ENCODE measurements at places on chromosomes 4 and X. TPM values are rescaled to one million over a fixed set of nuclear protein-coding genes. Genes with fewer than 3 reads are reported as not detected.
A peak's percentile ranks its signal among the peaks of the same experiment; 100 is the strongest.

DNA sequence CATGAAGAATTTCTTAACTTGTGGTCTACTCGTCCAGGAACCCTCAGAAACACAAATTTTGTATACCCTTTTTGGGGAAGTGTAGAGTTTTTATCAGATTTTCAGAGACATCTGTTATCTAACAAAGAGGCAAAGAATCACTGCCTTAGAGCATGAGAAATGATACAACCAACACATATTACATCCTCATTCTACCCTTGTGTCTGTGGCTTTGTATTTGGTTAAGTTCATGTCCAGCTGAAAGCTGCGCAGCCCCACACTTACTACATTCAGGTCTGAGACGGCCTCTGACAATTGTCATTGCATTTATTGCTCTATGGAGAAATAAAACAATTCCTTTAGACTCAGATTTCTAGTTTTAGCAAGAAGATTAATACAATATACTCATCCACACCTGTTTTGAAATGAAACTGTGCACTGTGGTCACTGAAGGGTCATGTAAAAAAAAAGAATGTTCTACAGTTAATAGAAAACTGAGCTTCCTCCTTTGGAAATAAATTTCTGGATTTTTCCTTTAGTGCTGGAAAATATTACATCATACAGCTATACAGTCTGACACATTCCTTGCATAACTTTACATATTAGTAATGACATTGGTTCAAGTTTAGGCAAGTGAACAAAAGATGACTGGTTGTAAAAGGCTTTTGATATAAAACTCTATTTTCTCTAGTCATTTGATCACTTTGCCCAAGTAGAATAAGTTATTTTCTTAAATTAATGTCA, 39.8 kb downstream of the GLRB start:
- no peak for DNase-seq
- H3K4me1 ChIP-seq: no peaks in the 10 kb centered on the region
- H3K4me3 ChIP-seq: no peak overlapping the region

DNA sequence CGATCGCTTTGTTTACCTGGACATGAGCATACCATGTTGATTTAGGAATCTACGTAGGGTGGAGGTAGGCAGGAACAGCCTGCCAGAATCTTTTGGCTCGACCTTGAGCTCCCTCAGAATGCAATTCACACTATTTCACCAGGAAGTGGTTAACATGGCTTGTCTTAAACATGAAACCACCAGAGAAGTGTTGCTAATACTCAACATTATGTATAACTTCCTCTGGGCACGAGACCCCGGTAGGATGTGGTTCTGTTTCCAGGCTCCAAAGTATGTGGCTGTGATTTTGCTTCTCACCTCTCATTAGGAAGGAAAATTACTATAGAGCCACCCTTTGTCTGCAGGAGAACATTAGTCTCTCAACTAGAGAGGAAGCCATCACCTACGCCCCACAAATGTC, 59.0 kb upstream of the VCX3B start:
- H3K27ac ChIP-seq: no peak overlapping the region
- no peaks in the 10 kb centered on the region for H3K4me1 ChIP-seq
- no peak overlapping the region for H3K4me3 ChIP-seq
- DNase-seq: no peak
- no peaks in the 10 kb centered on the region for H3K27me3 ChIP-seq
- H3K36me3 ChIP-seq: no peaks in the 10 kb centered on the region

DNA sequence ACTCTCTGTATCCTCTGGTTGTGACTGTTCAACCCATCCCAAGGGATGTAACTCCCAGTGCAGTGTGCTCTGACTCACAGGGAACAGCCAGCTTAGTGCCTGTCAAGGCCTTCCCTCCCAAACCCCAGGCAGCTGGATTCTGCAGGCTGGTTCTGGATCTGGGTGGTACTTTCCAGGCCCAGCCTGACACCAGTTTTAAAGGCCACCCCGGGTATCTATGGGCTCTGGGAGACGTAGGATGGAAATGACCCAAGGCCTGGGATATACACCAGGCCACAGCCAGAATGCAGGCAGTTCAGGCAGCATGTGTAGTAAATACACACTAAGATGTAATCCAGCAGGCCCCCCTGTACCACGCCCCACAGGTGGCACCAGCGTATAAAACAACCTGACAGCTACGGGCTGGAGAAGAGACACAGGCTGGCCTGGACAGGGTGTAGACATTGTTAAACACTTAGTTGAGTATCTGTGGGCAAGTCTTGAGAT, 64.2 kb downstream of the SPINK2 start:
- no peaks in the 10 kb centered on the region for H3K27me3 ChIP-seq
- no peak for DNase-seq

GRCh38 chr4:68734095-68734494, 63.6 kb upstream of the UGT2B15 start:
- H3K4me1 ChIP-seq: no peaks in the 10 kb centered on the region
- H3K27me3 ChIP-seq: no peaks in the 10 kb centered on the region
- no peaks in the 10 kb centered on the region for H3K36me3 ChIP-seq
- no peak overlapping the region for H3K27ac ChIP-seq
- no peak overlapping the region for H3K4me3 ChIP-seq

DNA sequence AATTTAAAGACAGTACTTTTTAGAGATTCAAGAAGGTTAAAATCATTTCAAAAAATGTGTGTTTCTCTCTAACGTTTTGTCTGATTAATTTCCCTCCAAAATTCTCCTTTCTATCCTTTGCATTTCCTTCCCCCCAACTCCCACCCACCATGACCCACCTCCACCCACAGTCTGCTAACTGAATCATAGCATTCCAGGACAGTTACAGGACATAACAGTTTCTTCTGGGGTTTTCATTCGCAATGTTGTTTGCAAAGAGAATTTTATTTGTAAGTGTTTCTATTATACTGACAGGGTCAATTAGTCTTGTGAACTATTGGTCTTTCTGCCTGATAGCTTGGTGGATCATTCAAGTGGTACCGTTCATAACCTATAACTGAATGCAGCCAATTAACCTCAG, 53.7 kb downstream of the ANAPC10 start:
- H3K27me3 ChIP-seq: no peaks in the 10 kb centered on the region
- H3K4me3 ChIP-seq: no peak overlapping the region
- no peak for DNase-seq
- H3K36me3 ChIP-seq: no peaks in the 10 kb centered on the region
- H3K4me1 ChIP-seq: no peaks in the 10 kb centered on the region

GRCh38 chr4:168694667-168695066, 197.8 kb downstream of the PALLD start:
- H3K4me1 ChIP-seq: no peaks in the 10 kb centered on the region
- no peaks in the 10 kb centered on the region for H3K27me3 ChIP-seq
- no peak overlapping the region for H3K27ac ChIP-seq
- no peaks in the 10 kb centered on the region for H3K36me3 ChIP-seq
- no peak for DNase-seq

- H3K27ac ChIP-seq: no peak overlapping the region
- no peaks in the 10 kb centered on the region for H3K27me3 ChIP-seq
- no peak for DNase-seq
These were observed 20.5 kb upstream of the CBR4 start for GRCh38 chr4:169030562-169030982.

- no peak overlapping the region for H3K27ac ChIP-seq
- no peak for DNase-seq
- no peaks in the 10 kb centered on the region for H3K27me3 ChIP-seq
- no peaks in the 10 kb centered on the region for H3K4me1 ChIP-seq
- no peaks in the 10 kb centered on the region for H3K36me3 ChIP-seq
These were observed 39.3 kb downstream of the ELF2 start for GRCh38 chr4:139137763-139138162.

GRCh38 chrX:55697381-55697780, 20.2 kb upstream of the RRAGB start:
- no peak for DNase-seq
- H3K27ac ChIP-seq: no peak overlapping the region
- H3K36me3 ChIP-seq: no peaks in the 10 kb centered on the region
- H3K4me3 ChIP-seq: no peak overlapping the region
- no peaks in the 10 kb centered on the region for H3K27me3 ChIP-seq
- H3K4me1 ChIP-seq: peaks cover 30% of the 10 kb centered on the region

DNA sequence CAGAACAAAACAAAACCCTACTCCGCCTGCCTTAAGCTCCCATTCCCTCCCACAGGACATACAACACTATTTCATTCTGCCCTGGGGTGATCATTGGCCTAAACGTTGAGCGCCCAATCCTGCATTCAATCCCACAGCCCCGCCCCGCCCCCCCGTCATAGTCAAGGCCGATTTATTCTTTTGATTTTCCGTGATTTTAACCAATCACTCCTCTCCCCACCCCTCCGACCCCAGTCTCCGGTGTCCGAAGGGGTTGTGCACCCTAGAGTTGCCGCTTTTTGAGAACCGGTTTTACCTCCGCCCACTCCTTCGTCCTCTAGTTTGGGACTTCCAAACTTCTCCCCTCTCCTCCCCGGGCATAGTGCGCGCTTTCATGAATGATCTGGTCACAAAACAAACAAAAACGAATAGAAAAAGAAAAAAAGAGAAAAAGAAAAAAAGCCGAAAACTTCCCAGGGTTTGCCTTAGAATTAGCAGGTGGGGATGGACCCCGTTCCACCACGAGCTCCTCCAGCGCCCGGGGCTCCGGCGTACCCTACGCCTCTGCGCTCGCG, 446 bp upstream of the UBE2A start:
- H3K36me3 ChIP-seq: no peaks in the 10 kb centered on the region
- no peaks in the 10 kb centered on the region for H3K4me1 ChIP-seq
- peak overlapping the region; percentile 88 for H3K27ac ChIP-seq
- no peak for DNase-seq
- peak overlapping the region; percentile 72 for H3K4me3 ChIP-seq

- no peaks in the 10 kb centered on the region for H3K36me3 ChIP-seq
- H3K4me1 ChIP-seq: no peaks in the 10 kb centered on the region
- DNase-seq: no peak
- H3K27ac ChIP-seq: no peak overlapping the region
These were observed 150.1 kb downstream of the PJA1 start for GRCh38 chrX:69015156-69015555.

DNA sequence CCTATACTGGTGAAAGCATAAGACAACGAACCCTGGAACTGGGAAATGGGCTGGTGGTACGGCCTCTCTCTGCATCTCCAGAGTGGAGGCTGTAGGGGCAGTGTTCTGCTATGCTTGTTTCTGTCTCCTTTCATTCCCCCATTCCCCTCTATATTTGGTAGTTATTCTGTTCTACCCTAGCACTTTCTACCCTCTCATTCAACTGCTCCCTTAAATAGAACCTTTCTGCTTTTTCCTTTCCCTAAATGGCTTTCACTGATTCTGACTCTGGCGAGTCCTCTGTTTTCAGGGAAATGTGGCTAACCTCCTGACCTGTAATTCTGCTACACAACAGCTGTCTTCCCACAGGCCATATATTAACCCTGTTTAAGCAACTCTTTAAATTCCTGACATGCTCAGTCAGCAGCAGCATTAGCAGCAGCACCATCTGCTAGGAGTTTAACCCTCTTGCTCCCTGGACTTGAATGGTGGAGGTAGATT, 94.2 kb downstream of the CXCL13 start:
- no peaks in the 10 kb centered on the region for H3K4me1 ChIP-seq
- H3K27ac ChIP-seq: no peak overlapping the region
- no peak overlapping the region for H3K4me3 ChIP-seq
- H3K36me3 ChIP-seq: no peaks in the 10 kb centered on the region
- no peaks in the 10 kb centered on the region for H3K27me3 ChIP-seq
- no peak for DNase-seq

DNA sequence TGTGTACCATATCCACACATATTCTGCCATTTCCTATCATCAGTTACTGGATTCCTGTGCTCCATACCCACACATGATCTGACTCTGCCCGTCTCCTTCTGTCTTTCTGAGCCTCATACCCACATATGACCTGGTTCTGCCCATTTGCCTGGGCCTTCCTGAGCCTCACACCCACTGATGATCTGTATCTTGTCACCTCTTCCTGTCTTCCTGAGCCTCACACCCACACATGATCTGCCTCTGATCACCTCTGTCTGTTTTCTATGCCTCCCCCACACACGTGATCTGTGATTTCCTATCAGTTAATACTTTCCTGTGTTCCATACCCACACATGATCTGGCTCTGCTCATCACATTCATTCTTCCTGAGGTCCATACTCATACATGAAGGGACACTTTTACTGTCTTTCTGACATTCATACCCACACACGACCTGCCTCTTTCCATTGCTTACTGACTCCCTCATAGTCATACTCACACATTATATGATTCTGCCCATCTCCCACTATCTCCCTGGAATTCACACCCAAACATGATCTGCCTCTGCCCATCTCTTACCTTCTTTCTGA, 32.5 kb downstream of the SCML1 start:
- no peak overlapping the region for H3K27ac ChIP-seq
- H3K27me3 ChIP-seq: no peaks in the 10 kb centered on the region
- H3K4me1 ChIP-seq: no peaks in the 10 kb centered on the region
- H3K36me3 ChIP-seq: no peaks in the 10 kb centered on the region

- H3K4me1 ChIP-seq: no peaks in the 10 kb centered on the region
- DNase-seq: no peak
- no peaks in the 10 kb centered on the region for H3K27me3 ChIP-seq
- no peak within 1 kb of the TSS for H3K27ac ChIP-seq
- H3K4me3 ChIP-seq: no peak within 1 kb of the TSS
These were observed at the start of gene NRK for GRCh38 chrX:105822138-105823091. NRK (plus strand) TSS chrX:105822539; CDS start chrX:105822846, 307 bp downstream.

- H3K4me1 ChIP-seq: no peaks in the 10 kb centered on the region
- DNase-seq: no peak
- H3K27ac ChIP-seq: no peak overlapping the region
- no peak overlapping the region for H3K4me3 ChIP-seq
- no peaks in the 10 kb centered on the region for H3K36me3 ChIP-seq
- no peaks in the 10 kb centered on the region for H3K27me3 ChIP-seq
These were observed 2.2 kb downstream of the RNF150 start for GRCh38 chr4:141130947-141131605.

GRCh38 chrX:40644821-40645358, 2.5 kb downstream of the CXorf38 start:
- H3K27me3 ChIP-seq: no peaks in the 10 kb centered on the region
- H3K4me3 ChIP-seq: peak overlapping the region; percentile 85
- DNase-seq: peak; percentile 62
- H3K4me1 ChIP-seq: peaks cover 3% of the 10 kb centered on the region

- no peaks in the 10 kb centered on the region for H3K36me3 ChIP-seq
- H3K4me3 ChIP-seq: no peak overlapping the region
- no peaks in the 10 kb centered on the region for H3K27me3 ChIP-seq
- DNase-seq: no peak
These were observed 67.0 kb downstream of the HTRA3 start for GRCh38 chr4:8336412-8337075.

GRCh38 chr4:123578276-123579029, 181.9 kb downstream of the SPRY1 start:
- DNase-seq: no peak
- H3K4me1 ChIP-seq: no peaks in the 10 kb centered on the region
- no peak overlapping the region for H3K27ac ChIP-seq
- no peaks in the 10 kb centered on the region for H3K36me3 ChIP-seq

GRCh38 chrX:70477734-70478075, 33.1 kb downstream of the DLG3 start:
- H3K27ac ChIP-seq: no peak overlapping the region
- no peak for DNase-seq
- H3K36me3 ChIP-seq: no peaks in the 10 kb centered on the region
- no peaks in the 10 kb centered on the region for H3K4me1 ChIP-seq

GRCh38 chr4:110501826-110502225, 25.9 kb downstream of the ENPEP start:
- H3K4me3 ChIP-seq: no peak overlapping the region
- no peak overlapping the region for H3K27ac ChIP-seq
- H3K4me1 ChIP-seq: no peaks in the 10 kb centered on the region
- H3K27me3 ChIP-seq: no peaks in the 10 kb centered on the region
- no peak for DNase-seq

Gene IL3RA
- 23.7 TPM for total RNA-seq

Gene HMX1
- total RNA-seq: not detected

Gene DIPK2B
- not detected for total RNA-seq

Gene ARAP2
- total RNA-seq: 64.1 TPM

Gene ENPEP
- not detected for total RNA-seq

Gene ANK2
- 2.0 TPM for total RNA-seq

Gene MAGEE2
- not detected for total RNA-seq

Gene CXCL11
- total RNA-seq: not detected

Gene DNAAF6
- not detected for total RNA-seq

Gene ZMAT1
- total RNA-seq: 48.3 TPM

Gene NWD2
- not detected for total RNA-seq

Gene SSX4
- not detected for total RNA-seq

Data from naive thymus-derived CD4-positive, alpha-beta T cell (primary cell).